ENCODE measurements at places on chromosomes 2 and 18.

- DNase-seq, result no peak
These were observed 1.9 kb downstream of the HDLBP start for GRCh38 chr2:241313543-241314095.

DNA sequence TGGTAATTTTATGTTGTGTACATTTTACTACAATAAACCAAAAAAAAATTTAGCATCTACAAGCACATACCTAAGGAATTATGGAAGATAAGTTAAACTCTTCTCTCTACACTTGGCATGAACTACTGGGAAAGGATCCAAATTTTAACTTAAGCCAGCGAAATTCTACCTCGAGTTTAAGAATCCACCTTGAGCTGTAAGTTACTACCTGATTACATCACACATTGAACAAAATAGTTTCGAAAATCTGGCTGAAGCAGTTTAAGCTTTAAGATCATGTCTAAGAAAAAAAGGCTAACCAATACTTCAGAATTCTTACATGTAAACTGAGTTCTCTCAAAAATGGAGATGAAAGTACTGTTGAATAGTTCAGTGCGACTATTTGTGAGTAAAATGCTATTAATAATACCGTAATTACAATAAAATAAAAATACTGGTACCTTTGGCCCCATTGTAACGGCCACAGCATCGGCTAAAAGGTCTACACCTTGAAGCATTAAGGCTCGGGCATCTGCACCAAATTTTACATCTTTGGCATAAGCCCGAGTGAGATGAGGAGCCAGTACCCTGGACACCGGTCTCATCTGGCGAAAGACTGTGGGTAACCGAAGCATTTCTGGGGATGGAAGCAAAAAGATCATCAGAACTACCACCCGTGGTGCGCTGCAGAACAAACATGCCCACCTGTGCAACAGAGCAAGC lies 1.3 kb downstream of the HSPD1 start:
- no peak for DNase-seq

DNA sequence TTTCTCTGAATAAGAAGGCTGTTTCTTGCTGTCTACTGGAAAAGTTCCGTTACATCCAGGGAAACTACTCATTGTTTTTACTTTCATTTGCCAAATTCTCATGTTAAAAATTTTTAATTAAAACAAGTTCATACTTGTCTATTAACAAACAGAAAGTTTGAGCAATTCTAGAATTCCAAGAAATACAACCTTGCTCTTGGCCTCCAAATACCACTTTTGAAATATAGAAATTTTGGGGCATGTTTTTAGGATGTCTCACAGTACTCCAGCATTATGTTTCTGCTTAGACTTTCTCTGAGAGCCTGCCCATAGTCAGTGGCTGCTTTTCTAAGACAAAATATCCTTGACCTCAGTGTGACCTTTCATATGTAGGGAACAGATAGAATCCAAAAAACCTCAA lies 228.7 kb upstream of the RND3 start:
- DNase-seq, result no peak

DNA sequence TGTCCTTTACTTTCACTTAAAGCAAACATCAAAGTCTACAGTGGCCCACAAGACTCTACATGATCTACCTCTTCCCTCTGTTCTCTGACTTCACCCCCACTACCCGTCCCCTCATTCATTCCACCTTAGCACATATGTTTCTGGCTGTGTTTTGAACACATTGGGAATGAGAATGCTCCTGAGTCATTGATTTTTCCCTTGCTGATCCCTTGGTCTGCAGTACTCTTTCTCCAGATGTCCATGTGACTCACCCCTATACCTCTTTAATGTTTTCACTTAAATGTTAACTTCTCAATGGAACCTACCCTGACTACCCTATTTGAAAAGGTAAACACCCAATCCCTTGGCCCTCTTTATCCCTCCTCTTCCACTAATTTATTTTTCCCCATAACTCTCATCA lies 30.7 kb upstream of the FRZB start:
- no peak for DNase-seq

DNA sequence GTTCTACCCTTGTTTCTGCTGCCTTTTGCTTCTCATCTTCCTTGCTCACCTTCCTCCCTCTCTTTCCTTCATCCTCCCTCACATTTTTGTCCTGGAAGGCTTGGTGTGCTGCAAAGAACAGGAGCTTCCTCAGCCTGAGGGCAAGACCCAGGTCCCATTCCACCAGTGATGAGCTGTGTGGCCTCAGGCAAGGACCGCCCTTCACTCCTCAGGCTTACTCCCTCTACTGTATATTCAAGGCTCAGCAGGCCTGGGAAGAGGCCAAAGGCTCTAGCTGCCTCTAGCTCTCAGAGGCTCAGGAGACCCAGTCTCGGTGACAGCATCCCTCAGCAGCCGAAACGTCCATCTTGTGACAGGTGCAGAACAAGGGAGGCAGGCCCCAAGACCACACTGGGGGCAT lies 97.5 kb downstream of the MRO start:
- no peak for DNase-seq

GRCh38 chr18:9988665-9989064 lies 74.8 kb downstream of the VAPA start:
- no peak for DNase-seq

DNA sequence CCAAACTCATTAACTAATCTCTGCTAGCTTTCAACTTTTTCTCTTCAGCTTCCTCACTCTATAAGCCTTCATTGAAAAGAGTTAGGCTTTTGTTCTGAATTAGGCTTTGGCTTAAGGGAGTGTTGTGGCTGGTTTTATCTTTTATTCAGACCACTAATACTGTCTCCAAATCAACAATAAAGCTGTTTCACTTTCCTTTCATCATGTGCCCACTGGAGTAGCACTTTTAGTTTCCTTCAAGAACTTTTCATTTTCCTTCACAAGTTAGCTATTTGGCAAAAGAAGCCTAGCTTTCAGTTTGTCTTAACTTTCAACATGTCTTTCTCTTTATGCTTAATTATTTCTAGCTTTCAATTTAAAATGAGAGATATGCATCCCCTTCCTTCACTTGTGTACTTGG lies 271.7 kb upstream of the FSIP2 start:
- no peak for DNase-seq

DNA sequence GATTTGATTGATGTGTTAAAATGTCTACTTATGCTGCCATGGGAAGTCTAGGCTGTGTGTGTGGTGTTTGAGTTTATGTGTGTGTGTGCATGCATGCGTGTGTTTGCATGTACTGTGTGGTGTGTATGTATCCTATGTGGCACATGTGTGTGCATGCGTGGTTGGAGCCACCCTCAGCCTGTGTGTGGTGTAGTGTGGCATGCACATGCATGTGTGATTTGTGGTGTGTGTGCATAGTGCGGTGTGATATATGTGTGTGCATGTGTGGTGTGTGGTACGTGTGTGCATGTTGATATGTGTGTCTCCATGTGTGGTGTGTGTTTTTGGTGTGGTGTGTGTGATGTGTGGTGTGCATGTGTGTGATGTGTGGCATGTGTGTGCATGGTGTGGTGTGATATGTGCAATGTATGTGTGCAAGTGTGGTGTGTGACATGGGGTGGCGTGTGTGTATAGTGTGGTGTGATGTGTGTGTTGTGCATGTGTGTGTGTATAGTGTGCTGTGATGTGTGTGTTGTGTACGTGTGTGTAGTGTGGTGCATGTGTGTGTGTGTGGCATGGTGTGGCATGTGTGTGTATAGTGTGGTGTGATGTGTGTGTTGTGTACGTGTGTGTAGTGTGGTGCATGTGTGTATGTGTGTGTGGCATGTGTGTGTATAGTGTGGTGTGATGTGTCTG lies 66.6 kb upstream of the HDAC4 start:
- no peak for DNase-seq

DNA sequence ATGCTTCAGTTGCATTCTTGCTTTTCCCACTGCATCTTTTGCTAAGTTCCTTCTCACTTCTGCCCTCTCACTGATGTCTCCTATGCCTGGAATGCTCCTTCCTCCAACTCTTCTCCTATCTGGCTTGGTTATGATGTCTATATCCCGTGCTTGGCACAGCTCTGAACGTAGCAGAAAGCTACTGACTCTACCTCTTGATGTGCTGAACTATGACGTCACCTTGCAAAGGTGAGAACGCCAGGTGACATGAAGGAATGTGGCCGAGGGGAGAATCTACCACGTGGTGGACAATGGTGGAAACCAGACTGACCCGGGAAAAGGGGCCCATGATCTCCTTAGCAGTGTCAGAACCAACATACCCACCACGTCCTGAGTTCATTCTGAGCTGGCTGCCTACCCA lies 209.7 kb downstream of the SH3BP4 start:
- no peak for DNase-seq

GRCh38 chr18:53947092-53947640 lies 277.3 kb downstream of the MBD2 start:
- DNase-seq, result no peak

- no peak for DNase-seq
These were observed 25.2 kb upstream of the ACVR1 start for GRCh38 chr2:157901325-157901724.

DNA sequence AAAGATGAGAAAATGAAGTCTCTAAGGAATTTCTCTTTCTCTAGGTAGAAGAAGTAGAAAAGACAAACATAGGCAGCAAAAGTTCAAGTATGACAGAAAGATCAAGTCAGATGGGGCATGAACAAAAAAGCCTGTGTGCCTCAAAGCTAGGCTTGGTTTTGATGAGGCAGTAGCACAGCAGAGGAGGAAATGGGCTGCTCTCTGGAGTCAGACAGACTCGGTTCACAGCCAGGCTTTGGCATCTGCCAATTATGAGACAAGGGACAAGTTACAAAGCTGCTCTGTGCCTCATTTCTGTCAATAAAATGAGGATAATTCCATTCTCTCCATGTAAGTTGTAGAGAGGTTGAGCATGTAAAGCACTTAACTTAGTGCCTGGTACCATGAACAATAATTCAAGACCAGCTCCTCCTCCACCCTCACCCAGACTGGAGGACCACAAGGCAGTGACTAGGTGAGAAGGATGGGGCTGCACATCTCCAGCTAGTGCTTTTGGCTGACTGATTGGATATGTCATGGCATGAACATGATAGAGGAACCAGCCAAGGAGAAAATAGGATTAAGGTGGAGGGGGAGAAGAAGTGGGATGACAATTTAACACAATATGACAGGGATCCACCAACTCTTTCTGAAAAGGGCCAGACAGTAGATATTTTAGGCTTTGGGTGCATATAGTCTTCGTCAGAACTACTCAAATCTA lies 84.6 kb downstream of the TMEM163 start:
- DNase-seq, result no peak

DNA sequence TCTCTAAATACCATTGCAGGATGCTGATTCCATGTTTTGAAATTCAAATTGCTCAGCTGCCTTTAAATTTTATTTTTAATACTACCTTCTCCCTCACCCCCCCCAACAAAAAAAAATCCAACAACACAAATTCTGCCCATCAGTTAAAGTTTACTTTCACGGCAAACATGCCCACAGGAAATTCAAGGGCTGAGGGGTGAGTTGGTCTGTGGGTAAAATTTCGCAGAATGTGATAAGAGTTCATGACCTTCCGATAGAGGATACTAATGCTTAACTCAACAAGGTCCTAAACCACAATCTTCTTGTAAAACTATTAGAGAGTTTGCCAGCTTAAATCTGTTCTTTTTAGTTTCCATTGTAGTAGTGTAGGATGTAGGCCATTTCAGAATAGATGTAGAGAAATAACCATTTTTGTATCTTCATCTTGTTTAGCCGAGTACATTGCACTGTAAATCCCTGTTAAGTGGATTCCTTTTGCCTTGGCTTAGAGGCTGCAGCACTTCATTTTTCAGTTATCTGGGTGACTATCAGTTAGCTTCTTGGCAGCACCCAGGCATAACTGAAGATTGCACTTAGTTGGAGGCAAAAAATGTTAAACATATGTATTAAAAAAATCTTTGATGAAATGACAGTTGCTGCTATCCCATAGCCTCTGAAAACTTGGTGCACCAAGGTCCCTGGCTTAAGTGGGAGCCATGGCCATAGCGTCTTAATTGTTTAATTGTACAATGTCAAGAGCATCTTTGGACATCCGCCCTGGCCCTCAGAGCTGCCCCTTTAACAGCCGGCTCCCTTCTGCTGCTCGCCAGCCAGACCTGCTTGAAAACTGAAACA lies 232.3 kb downstream of the HAUS1 start:
- no peak for DNase-seq

DNA sequence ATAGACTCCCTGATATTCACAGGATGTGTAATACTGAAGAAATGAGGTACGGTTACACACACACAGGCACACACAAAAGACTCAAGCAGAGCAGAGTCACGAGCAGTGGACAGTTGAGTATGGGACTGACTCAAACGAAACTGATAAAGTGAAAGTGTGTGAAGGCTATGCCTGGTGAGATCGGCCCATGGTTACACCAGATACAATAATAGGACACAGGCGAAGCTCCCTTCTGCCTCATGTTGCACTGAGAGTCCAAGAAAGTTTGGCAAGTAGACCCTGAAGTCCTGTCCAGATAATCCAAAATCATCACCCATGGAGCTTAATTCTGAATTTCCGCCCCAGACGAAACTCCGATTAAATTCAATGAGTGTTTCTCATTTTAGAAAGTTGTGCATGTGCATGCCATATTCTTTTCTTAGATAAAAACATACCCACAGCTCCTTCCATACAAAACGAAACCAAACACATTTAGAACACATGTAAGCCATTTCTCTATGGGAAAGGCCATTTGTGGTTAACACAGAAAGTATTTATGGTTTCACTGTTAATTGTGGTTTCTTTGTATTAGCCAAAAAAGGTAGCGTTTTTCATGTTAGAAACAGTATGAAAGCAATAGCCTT lies 567.6 kb downstream of the PLCL1 start:
- no peak for DNase-seq

- no peak for DNase-seq
These were observed 1.7 kb upstream of the MLPH start for GRCh38 chr2:237485304-237485703.

- DNase-seq, result no peak
These were observed 215.6 kb upstream of the TNP1 start for GRCh38 chr2:217075268-217076057.

- no peak for DNase-seq
These were observed 22.5 kb downstream of the AQP12A start for GRCh38 chr2:240713928-240714746.

- no peak for DNase-seq
These were observed 9.5 kb downstream of the BIN1 start for GRCh38 chr2:127097471-127097765.

GRCh38 chr2:220228310-220229006 lies 601.0 kb downstream of the SLC4A3 start:
- DNase-seq, result no peak

GRCh38 chr18:37535968-37536367 lies 29.6 kb downstream of the CELF4 start:
- no peak for DNase-seq

- no peak for DNase-seq
These were observed 42.6 kb downstream of the ASAP2 start for GRCh38 chr2:9249020-9249800.

- no peak for DNase-seq
These were observed 56.1 kb upstream of the TANK start for GRCh38 chr2:161104054-161104553.

Measured in T follicular helper cell (primary cell).